DND-41 (cell line): ENCODE measurements at places on chromosomes 4 and X.

DNA sequence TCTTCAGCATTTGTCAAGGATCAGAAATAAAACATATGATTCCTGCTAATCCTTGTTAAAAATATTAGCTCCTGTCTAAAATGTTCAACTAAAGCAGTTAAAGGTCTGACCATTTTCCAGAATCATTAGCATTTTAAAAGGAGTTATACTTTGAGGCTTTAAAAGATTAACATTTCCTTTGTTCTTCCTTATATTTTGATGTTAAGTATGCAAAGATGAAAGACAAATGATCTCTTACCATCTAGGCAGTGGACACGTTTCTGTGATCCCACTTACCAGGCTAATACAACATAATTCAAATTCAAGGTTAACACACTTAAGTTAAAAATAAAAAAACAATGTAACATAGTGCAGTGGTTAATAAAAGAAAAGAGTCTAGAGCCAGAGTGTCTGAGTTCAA is 61.8 kb upstream of the COX18 start:
- H3K4me3 ChIP-seq: no peak overlapping the region
- H3K4me1 ChIP-seq: no peaks in the 10 kb centered on the region
- H3K27ac ChIP-seq: no peak overlapping the region

DNA sequence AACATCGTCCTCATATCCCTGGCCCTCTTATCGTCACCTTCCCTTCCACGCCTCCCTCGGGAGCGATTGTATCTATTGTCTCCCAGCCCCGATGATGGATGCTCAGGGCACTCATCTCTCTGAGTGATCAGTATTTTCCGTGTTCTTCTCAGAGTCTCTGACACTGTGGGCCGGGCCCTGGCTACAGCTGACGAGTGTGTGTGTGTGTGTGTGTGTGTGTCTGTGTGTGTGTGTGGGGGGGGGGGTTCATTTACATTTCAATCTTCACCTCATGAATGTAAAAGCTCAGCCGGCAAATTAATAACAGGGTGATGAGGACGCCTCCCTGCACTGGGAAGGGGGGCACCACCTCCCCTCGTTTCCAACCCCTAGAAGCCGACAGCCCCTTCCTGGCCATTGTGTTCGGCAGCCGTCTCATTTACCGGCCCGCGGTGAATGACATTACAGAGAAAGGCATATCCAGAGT is 159.5 kb downstream of the SHOX start:
- no peaks in the 10 kb centered on the region for H3K36me3 ChIP-seq
- H3K4me1 ChIP-seq: no peaks in the 10 kb centered on the region
- no peaks in the 10 kb centered on the region for H3K27me3 ChIP-seq
- DNase-seq: no peak

GRCh38 chrX:154399527-154400368 is 1.6 kb downstream of the RPL10 start:
- peak overlapping the region; percentile 98 for H3K27ac ChIP-seq
- no peak for DNase-seq

DNA sequence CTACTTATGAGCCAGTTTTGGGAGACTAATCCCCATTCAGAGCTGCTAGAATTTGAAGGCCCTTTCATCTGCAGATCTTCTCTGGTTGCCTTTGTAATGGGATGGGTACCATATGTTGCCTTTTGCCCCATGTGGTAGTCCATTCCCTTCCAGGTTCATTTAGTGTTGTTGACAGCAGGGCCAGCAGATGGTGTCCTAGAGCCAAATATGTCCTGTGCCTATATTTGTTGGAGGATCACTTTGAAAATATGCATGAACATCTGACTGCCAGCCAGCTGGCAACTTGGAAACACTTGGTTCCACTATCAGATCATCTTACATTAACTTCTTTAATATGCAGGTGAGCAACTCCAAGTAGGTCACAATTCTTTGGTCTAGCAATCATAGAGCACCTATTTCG is 30.4 kb downstream of the CFAP299 start:
- peak; percentile 50 for DNase-seq
- H3K4me1 ChIP-seq: no peaks in the 10 kb centered on the region
- no peaks in the 10 kb centered on the region for H3K36me3 ChIP-seq
- H3K27ac ChIP-seq: no peak overlapping the region

- H3K27me3 ChIP-seq: no peaks in the 10 kb centered on the region
- no peaks in the 10 kb centered on the region for H3K36me3 ChIP-seq
- no peak for DNase-seq
- no peak overlapping the region for H3K27ac ChIP-seq
Observed at GRCh38 chr4:84238247-84239090, 260.6 kb downstream of the NKX6-1 start.

- H3K27me3 ChIP-seq: no peaks in the 10 kb centered on the region
- no peaks in the 10 kb centered on the region for H3K4me1 ChIP-seq
- no peaks in the 10 kb centered on the region for H3K36me3 ChIP-seq
Observed at GRCh38 chr4:3463556-3464348, 646 bp downstream of the DOK7 start.

DNA sequence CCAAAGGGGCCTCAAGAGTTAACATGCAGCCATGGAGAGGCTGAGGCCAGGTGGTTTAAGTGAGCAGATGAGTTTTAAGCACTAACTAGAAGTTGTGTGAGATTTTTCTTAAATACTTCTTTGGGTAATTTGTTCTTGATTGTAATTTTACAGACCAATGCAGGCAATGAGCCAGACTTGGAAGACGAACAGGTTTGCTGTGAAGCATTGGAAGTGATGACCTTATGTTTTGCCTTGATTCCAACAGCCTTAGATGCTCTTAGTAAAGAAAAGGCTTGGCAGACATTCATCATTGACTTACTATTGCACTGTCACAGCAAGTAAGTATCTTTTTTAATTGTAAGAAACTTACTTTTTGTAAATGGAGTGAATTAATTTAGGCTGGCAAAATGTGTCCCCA is 103.9 kb downstream of the USP9X start:
- peaks cover 45% of the 10 kb centered on the region for H3K36me3 ChIP-seq
- H3K4me3 ChIP-seq: no peak overlapping the region
- H3K27ac ChIP-seq: no peak overlapping the region

DNA sequence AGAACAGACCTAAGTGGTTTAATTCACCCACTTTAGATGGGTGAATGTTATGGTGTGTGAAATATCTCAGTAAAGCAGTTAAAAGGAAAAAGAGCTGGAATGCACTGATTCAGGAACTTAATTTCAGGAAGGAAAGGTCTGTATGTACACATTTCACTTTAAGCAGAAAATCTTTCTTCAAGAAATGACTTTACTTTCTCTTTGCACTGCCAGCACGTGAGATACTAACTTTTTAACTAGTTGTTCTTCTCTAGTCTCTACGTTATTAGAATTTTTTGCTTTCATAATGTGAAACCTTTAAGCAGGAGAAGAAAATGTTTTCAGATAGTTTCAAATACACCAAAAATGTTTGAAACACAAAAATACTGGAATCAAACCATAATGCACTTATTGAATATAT is 18.8 kb downstream of the C4orf46 start:
- no peak for DNase-seq
- H3K27ac ChIP-seq: no peak overlapping the region
- H3K4me1 ChIP-seq: peaks cover 4% of the 10 kb centered on the region; the same call in 1 of the 2 replicates
- no peaks in the 10 kb centered on the region for H3K27me3 ChIP-seq

DNA sequence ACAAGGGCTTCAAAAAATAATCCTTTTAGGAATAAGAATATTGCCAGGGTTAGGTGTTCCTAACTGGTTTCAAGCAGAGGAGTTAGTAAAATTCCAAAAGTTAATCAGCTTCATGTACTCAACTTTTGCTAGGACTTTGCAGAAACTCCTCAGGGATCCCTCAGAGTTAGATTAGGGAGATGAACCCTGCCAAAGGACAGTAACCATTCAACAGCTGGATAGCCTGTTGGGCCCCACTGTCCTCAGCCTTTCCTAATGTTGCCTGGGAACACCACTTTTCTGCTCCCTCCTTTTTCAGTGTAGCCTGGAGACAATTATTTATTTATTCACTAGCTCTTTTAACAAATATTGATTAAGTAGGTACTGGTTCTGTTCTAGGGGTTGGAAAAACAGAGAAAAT is 53.8 kb downstream of the NFKB1 start:
- no peak overlapping the region for H3K27ac ChIP-seq
- DNase-seq: no peak
- H3K27me3 ChIP-seq: no peaks in the 10 kb centered on the region
- peaks cover 4% of the 10 kb centered on the region; the same call in 1 of the 2 replicates for H3K36me3 ChIP-seq
- H3K4me1 ChIP-seq: no peaks in the 10 kb centered on the region

DNA sequence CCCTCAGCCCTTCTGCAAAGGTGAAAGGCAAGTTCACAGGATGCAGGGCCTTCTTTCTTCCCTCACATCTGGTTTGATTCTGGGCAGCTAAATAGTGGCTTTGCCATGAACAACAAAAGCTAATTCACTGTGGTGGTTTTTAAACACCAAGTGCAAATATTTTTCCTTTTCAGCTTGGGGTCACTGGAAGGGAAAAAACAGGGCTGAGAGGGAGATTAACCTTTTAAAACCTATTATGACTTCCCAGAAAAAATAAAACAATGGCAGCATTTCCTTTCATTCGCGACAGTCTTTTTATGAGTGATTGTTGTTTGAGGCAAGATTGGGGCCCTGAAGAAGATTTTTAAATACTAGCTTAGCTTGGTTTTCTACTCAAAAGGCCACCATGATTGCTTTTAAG is 103.7 kb upstream of the SCML1 start:
- no peak for DNase-seq
- H3K27ac ChIP-seq: no peak overlapping the region
- no peaks in the 10 kb centered on the region for H3K4me1 ChIP-seq
- no peaks in the 10 kb centered on the region for H3K27me3 ChIP-seq
- no peaks in the 10 kb centered on the region for H3K36me3 ChIP-seq

DNA sequence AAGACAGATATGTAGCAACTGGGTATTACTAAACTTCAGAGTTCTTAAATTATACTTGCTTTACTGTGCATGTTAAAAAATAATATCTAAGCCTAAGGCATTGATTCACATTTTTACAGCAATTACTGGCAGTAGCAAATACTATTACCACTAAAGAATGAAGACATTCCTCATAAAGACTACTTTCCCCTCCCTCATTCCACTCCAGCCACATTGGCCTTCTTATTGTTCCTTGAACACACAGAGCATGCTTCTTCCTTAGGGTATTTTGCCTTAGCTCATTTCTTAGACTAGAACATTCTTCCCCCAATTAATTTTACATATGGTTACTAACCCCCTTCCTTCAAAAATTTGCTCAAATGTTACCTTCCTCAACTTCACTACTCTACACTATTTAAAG is 717.0 kb downstream of the CCSER1 start:
- H3K27me3 ChIP-seq: no peaks in the 10 kb centered on the region
- no peak overlapping the region for H3K4me3 ChIP-seq
- no peaks in the 10 kb centered on the region for H3K4me1 ChIP-seq
- no peak overlapping the region for H3K27ac ChIP-seq

DNA sequence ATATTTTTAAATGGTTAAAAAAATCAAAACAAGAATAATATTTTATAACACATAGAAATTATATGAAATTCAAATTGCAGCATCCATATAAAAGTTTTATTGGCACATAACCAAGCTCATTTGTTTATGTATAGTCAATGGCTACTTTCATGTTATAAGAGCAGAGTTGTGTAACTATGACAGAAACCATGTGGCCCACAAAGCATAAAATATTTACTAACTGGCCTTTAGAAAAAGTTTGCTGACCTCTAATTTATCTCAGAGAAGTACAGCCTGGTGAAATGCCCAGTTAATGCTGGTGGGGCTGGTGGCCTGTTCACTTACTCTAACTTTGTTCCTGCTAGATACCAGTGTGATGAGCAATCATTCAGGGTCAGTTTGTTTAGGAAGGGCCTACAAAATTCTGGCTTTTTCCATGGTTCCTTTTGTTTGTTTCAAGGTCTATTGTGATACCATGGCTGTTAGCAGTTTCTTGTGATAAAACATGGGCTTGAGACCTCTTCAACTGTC is 104.6 kb downstream of the PPP1R2C start:
- no peaks in the 10 kb centered on the region for H3K4me1 ChIP-seq
- H3K36me3 ChIP-seq: no peaks in the 10 kb centered on the region
- H3K4me3 ChIP-seq: no peak overlapping the region
- H3K27ac ChIP-seq: no peak overlapping the region

- H3K36me3 ChIP-seq: peaks cover 64% of the 10 kb centered on the region
- no peak overlapping the region for H3K4me3 ChIP-seq
- H3K27ac ChIP-seq: no peak overlapping the region
- peak; percentile 21 for DNase-seq
- no peaks in the 10 kb centered on the region for H3K27me3 ChIP-seq
Observed at GRCh38 chrX:154775419-154776349, 13.0 kb downstream of the DKC1 start.

- no peaks in the 10 kb centered on the region for H3K36me3 ChIP-seq
- no peak overlapping the region for H3K27ac ChIP-seq
- no peak for DNase-seq
- H3K4me3 ChIP-seq: no peak overlapping the region
Observed at GRCh38 chrX:39450234-39450977, 647.4 kb downstream of the BCOR start.

DNA sequence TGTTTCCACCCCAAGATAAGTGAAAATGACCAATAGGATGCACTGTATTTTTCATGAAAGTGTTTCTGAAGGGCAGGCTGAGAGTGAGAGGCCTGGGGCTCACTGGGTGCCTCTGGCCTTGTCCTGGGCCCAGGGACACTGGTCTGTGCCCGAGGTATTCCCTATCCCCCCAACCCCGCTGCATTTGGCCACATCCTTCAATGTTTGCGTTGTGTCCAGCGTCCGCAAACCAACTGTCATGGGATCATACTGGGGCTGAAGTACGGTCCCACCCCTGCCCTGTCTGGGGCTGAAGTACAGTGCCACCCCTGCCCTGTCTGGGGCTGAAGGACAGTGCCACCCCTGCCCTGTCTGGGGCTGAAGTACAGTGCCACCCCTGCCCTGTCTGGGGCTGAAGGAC is 22.0 kb upstream of the MSANTD1 start:
- no peaks in the 10 kb centered on the region for H3K27me3 ChIP-seq
- peaks cover 81% of the 10 kb centered on the region for H3K36me3 ChIP-seq
- H3K4me3 ChIP-seq: no peak overlapping the region
- no peak overlapping the region for H3K27ac ChIP-seq

GRCh38 chr4:21544415-21544814 is 404.2 kb downstream of the KCNIP4 start:
- H3K4me3 ChIP-seq: no peak overlapping the region
- H3K4me1 ChIP-seq: no peaks in the 10 kb centered on the region
- no peaks in the 10 kb centered on the region for H3K27me3 ChIP-seq
- DNase-seq: no peak
- no peak overlapping the region for H3K27ac ChIP-seq

- no peak overlapping the region for H3K4me3 ChIP-seq
- H3K27me3 ChIP-seq: no peaks in the 10 kb centered on the region
- H3K4me1 ChIP-seq: peaks cover 6% of the 10 kb centered on the region; the same call in 1 of the 2 replicates
- DNase-seq: no peak
Observed at GRCh38 chr4:62028745-62029144, 828.6 kb downstream of the ADGRL3 start.

- H3K4me1 ChIP-seq: no peaks in the 10 kb centered on the region
- no peaks in the 10 kb centered on the region for H3K27me3 ChIP-seq
- H3K27ac ChIP-seq: no peak overlapping the region
- DNase-seq: no peak
Observed at GRCh38 chr4:22014222-22014741, 65.7 kb upstream of the KCNIP4 start.

GRCh38 chr4:75370576-75370975 is 143.6 kb downstream of the RCHY1 start:
- H3K4me1 ChIP-seq: no peaks in the 10 kb centered on the region
- H3K4me3 ChIP-seq: no peak overlapping the region
- no peaks in the 10 kb centered on the region for H3K36me3 ChIP-seq
- H3K27ac ChIP-seq: no peak overlapping the region
- no peak for DNase-seq
- no peaks in the 10 kb centered on the region for H3K27me3 ChIP-seq

GRCh38 chrX:49040376-49040955 is 2.7 kb downstream of the TFE3 start:
- peaks cover 48% of the 10 kb centered on the region for H3K4me1 ChIP-seq
- H3K36me3 ChIP-seq: peaks cover 19% of the 10 kb centered on the region
- H3K4me3 ChIP-seq: no peak overlapping the region
- H3K27ac ChIP-seq: peak overlapping the region; percentile 60; the same call in 1 of the 2 replicates
- H3K27me3 ChIP-seq: no peaks in the 10 kb centered on the region
